ENCODE measurements at places on chromosomes 7 and 10. TPM values are rescaled to one million over a fixed set of nuclear protein-coding genes. Genes with fewer than 3 reads are reported as not detected.
A peak's percentile ranks its signal among the peaks of the same experiment; 100 is the strongest.

GRCh38 chr10:7487528-7487927, 76.7 kb upstream of the SFMBT2 start:
- DNase-seq = no peak

DNA sequence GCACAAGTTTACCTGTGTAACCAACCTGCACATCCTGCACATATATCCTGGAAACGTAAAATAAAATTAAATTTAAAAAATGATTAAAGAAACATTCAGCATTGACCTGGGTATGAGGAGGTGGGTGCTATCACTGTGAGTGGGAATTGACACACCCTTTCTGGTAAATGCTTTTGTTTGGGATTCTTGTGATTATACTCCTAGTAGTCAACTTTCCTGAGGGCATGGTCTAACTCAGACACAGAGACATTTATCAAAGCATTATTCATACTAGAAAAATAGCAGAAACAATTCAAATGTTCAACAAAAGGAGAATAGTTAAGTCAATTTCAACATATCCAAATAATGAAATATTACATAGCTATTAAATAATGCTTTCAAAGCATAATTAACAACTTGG, 44.2 kb downstream of the CNNM2 start:
- DNase-seq = no peak

DNA sequence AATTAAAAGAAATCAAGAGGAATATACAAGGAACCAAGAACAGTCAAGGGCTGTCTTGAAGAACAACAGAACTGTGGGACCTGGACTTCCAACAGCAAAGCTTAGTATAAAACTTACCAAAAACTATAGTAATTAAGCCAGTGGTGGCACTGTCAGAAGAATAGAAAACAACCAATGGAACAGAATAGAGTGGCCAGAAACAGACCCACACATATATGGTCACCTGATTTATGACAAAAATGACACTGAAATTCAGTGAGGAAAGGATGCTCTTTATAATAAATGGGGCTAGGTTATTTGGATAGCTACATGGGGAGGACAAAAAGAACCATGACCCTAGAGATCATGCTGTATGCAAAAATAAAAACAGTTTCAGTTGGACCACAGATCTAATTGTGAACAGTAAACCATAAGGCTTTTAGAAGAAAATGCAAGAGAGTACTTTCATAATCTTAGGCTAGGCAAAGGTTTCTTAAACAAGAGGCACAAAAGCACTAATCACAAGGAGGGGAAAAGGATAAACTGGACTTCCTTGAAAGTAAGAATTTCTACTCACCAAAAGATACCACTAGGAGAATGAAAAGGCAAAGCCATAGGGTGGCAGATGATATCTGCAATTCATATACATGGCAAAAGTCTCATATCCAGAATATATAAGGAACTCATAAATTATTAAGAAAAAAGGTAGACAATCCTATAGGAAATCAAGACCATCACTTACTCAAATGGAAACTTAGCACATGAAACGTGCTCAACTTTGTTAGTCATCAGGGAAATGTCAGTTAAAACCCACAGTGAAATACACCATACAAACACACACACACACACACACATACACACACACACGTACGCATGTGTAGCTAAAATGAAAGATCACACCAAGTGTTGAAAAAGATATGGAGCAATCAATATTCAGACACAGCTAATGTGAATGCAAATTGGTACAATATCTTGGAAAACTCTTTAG, 20.8 kb downstream of the HYCC1 start:
- DNase-seq = peak; percentile 38

- no peak for DNase-seq
Measured at GRCh38 chr7:31074120-31074383, 21.9 kb downstream of the ADCYAP1R1 start.

- DNase-seq = no peak
Measured at GRCh38 chr7:25059576-25059975, 65.5 kb downstream of the CYCS start.

GRCh38 chr7:129969881-129970446, 17.2 kb upstream of the UBE2H start:
- DNase-seq = no peak

DNA sequence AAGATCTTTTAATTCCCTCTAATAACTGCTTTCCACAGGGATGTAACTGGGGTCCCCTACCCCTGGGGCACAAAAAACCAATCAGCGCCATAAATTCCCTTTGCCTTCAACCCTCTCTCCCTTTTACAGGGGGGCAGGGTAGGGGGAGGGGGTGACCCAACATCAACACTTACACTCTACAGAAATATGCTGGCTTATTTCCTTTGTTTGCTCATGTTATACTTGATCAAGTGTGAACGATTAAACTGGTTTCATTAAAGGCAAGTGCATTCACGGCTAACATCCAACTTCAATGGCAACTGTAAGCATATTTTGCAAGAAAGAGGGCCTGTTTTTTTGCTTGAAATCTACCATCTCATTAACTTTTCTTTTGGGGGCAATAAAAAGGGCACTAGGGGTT, 2.9 kb downstream of the CTBP2 start:
- DNase-seq = no peak

- peak; percentile 93 for DNase-seq
Measured at GRCh38 chr7:48089046-48090003, at the start of gene UPP1. TSS of gene UPP1 (plus strand) at chr7:48089265. CDS start at chr7:48094784, 5,519 bp downstream.

The ENTPD1 gene
- 12.9 TPM for total RNA-seq

The MET gene
- total RNA-seq = 2.4 TPM

The IFIT3 gene
- 19.5 TPM for total RNA-seq

DNA sequence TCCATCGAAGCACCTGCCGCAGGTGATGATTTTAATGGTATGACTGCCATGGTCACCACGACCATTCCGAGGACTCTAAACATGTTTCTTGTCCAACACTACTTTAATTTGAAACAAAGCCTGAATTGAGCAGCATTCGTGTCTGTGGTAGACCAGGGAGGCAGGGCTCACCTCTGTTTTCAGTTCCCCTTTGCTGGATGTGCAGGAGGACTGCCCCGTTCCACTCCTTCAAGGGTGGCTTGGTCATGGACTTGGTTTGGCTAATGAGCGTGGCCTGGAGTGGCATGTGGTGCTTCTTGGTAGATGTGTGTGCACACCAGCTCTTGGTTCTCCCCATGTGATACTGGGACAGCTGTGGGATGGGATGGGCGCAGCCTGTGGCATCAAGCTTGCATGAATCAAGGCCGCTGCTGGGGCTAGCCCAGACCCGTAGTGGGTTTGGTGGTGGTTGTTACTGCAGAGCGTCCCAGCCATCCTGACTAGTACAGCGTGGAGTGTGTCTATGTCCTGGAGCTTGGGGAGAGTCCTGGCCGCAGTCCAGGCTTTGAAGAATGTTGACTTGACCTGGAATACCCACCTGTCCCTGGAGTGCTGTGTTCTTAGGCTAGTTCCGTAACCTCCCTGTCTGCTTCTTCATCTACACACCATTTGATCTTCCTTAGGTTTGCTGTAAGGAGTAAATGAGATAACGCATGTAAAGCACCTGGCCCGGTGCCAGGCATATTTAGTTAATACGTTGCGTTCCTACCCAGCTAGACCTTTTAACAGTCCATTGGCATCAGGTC, 34.8 kb downstream of the MGMT start:
- DNase-seq = no peak

GRCh38 chr7:105618016-105618296, 36.7 kb upstream of the EFCAB10 start:
- DNase-seq = no peak

GRCh38 chr10:114869520-114869892, 47.9 kb downstream of the FHIP2A start:
- DNase-seq = no peak

- no peak for DNase-seq
Measured at GRCh38 chr10:102135956-102136526, 3.2 kb downstream of the PPRC1 start.

GRCh38 chr7:39971924-39972323, 21.9 kb downstream of the CDK13 start:
- DNase-seq = no peak

DNA sequence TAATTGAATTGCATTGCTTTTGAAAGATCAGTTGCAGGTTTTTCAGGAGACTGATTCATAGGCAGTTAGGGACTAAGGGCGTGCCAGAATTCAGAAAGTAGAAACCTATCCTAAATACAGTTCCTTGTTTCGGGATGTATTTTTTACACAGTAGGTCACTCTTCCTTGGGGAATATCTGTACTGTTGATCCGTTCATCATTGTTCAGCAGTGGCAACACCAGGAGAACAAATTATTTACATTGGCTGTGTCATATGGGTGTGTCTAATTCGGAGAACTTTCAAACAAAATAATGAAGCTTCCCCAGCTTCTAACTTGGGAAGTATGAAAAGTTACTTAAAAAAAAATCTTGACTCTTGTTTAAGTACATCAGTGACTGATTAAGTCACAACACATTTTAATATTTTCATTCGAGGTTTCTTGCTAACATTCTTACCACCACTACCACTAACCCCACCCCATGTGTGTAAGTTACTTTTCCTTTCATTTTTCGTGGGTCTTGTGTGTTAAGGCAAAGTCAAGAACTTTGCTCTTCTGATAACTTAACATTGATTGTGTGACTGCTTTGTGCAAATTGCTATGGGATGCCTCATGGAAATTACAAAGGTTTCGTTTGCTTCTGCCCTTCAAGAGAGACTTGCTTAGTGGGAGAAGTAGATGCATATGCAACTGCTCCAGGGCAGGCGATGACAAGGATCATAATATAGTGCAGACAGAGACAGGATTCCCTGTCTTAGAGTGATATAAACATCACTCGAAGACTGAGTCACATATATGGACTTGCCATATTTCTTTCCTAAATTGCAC, 43.8 kb upstream of the RPA3 start:
- peak; percentile 3 for DNase-seq

GRCh38 chr7:106984034-106984433, 60.5 kb upstream of the PRKAR2B start:
- no peak for DNase-seq

DNA sequence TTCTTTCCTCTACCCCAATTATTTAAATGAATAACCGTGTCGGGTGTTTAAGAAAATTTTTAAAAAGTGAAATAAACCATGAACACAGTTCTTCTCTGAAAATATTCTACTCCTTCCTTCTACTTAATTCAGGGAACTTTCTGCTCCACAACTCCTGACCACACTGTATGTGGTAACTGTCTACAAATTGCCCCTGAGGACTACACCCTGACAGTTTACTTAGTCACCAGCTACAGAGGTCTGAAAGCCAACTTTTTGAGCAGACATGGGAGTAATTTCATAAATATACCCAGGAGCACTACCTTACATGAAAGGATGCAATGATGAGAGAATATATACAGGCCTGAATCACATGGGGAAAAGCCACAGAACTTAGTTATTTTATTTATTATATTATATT, 523.2 kb upstream of the SORCS1 start:
- no peak for DNase-seq

GRCh38 chr7:2185715-2186114, 47.0 kb downstream of the MAD1L1 start:
- no peak for DNase-seq

- DNase-seq = no peak
Measured at GRCh38 chr7:11021468-11021867, 47.8 kb downstream of the PHF14 start.

The ELMO1 gene
- total RNA-seq = 113 TPM

DNA sequence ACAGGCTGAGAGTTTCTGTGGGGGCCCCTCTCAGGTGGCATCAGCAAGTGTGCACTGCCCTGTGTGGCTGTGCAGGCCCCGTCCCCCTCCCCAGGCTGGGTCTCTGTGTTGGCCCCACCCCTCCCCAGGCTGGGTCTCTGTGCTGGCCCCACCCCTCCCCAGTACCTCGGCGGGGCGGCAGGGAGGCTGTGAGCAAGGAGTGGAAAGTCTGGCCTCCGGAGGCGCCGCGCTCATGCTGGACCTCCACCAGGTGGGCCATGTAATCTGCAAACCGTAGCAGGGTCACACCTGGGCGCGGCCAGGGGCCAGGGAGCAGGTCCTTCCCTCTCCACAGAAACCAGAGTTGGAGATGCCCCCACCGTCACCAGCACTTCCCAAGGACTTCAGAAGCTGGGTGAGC, 21.4 kb upstream of the MICALL2 start:
- DNase-seq = no peak

GRCh38 chr7:56491636-56492425, 375.6 kb upstream of the NUPR2 start:
- DNase-seq = no peak

- no peak for DNase-seq
Measured at GRCh38 chr10:132114953-132115520, 49.3 kb downstream of the JAKMIP3 start.

GRCh38 chr10:26737730-26738129, 40.2 kb downstream of the PDSS1 start:
- peak; percentile 76 for DNase-seq

- no peak for DNase-seq
Measured at GRCh38 chr10:101485681-101486554, 102.1 kb downstream of the POLL start.

The ZNF804B gene
- total RNA-seq = not detected

The TET1 gene
- total RNA-seq = 0.91 TPM

The CYP2C19 gene
- total RNA-seq = 0.19 TPM

The PDE1C gene
- not detected for total RNA-seq

DNA sequence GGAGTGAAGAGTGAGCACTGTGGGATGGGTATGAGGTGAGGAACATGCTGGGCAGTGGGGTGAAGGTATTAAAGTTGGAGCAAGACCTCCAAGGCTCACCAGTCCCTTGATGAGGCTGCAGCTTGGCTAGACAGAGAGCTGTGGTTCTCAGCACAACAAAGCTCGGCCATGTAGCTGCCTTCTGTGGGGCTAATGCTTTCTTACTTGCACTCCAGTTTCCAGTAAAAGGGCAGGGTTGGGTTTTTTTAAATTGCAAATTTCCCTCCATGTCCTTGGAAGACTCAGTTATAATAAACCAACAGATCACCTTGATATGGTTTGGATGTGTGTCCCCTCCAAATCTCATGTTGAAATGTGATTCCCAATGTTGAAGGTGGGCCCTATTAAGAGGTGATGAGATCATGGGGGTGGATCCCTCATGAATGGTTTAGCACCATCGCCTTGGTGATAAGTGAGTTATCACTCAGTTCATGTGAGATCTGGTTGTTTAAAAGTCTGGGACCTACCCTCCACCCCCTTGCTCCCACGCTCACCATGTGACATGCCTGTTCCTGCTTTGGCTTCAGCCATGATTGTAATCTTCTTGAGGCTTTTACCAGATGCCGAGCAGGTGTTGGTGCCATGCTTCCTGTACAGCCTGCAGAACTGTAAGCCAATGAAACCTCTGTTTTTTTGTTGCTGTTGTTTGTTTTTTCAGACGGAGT, 55.9 kb downstream of the ATXN7L1 start:
- no peak for DNase-seq

- DNase-seq = no peak
Measured at GRCh38 chr10:105096316-105096715, 455.2 kb downstream of the SORCS3 start.

The FAM13C gene
- total RNA-seq = not detected

GRCh38 chr10:133150656-133151055, 9.4 kb upstream of the KNDC1 start:
- no peak for DNase-seq

The GJD4 gene
- total RNA-seq = not detected

The HABP2 gene
- not detected for total RNA-seq

The SPDYE16 gene
- total RNA-seq = 0.58 TPM

The OR2A12 gene
- total RNA-seq = not detected

The DPP6 gene
- not detected for total RNA-seq

GRCh38 chr7:152486968-152487367, 51.2 kb upstream of the KMT2C start:
- DNase-seq = no peak
